CD4-positive, alpha-beta T cell treated with Interleukin-17A for 4 hours (primary cell): ENCODE measurements at places on chromosomes 1 and 21.

DNA sequence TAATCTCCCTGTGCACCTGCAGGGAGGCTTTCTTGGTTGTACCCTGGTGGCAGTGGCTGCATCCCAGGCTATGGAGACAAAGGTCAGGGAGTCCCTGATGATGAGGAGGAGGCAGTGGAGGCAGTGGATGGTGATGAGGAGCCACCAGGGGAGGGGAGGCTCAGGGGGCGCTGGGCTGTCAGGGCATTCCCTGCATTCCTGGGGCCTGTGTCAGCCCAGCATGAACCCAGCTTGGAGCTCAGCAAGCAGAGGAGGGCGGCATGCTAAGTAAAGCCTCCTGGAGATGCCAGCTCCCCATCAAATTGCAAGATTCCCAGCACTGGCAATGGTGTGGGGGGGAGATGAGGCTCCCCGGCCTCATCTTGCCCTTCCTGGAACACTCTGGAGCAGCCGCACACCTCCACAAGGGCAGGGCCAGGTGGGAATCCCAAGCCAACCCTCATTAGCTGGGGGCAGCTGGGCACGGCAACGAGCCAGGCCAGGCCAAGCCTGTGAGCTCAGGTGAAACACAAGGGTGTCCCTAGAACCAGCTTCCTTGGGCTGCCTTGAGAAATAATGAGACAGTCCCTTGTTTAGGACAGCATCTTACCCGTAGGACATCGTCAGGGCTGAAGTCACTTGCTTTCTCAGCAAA lies 469.5 kb downstream of the MATN1 start:
- DNase-seq, result no peak

- peak; percentile 33 for DNase-seq
These were observed at the start of gene ROR1 for GRCh38 chr1:63773815-63774616. ROR1 (plus strand) TSS chr1:63774017.

DNA sequence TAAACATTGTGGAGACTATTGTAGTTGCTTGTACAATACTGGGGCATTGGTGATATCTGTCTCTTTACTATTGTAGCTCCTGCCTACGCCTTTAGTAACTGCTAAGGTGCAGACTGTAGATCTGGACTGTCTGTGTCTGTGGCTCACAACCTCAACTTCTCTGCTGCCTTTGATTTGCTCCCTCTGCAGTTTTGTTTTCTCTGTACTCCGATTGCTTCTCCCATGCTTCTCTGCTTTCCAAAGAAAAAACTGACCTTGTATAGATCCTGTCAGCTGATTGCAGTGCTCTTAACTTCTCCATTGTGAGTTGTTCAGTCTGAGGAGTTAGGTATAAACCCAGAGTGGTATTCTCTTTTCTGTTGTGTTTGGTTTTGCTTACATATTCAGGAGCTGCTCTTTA lies 15.3 kb downstream of the MAGI3 start:
- no peak for DNase-seq

DNA sequence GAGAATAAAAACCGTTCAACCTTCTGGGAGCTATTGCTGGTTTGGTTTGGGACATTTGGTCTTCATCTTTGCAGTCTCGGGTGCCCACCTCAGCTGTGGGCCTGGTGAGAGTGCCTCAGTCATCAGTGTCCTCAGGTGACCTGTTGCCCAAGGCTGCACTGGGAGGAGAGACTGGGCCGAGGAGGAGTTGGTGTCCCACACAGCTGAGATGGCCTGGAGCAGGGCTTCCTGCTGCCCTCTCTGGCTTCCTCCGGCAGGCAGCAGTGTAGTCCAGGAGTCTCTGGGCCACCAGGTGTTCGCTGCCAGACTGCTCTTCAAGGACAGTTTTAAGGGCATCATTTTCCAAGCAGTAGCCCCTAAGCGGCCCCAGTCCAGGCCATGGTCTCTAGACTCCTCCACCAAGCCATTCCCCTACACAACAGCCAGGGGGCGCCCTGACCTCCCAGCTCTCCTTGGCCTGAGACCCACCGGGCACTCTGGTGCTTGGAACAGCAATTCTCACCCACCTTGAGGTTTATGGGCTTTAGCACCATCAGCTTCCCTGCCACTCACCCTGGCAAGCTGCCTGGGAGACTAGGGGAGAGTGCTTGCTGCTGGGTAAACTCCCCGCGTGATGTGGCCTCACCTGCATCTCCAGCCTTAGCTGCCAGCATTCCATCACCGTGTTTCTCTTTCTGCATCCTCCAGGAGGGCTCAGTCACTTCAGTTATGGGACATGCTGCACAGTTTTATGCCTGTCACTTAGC lies 9.1 kb upstream of the SYTL1 start:
- peak; percentile 75 for DNase-seq

GRCh38 chr1:57986432-57986831 lies 560.1 kb downstream of the OMA1 start:
- DNase-seq, result no peak

DNA sequence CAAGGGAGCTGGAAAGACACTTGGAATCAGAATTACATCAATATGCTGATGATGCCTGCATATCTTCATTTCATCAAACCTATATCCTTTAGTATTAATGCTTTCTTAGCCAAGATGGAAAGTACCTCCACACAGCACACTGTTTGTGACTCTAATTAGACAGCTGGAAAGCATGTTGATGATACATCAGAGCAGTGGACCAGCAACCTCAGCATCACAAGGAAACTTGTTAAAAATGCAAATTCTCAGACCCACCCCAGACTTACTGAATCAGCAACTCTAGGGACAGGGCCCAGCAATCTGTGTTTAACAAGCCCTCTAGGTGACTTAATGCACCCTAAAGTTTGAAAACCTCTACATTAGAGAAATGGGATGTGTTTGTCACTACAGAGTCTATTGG lies 332.1 kb downstream of the DPYD start:
- no peak for DNase-seq

GRCh38 chr21:34630536-34631143 lies 15.7 kb upstream of the RCAN1 start:
- peak; percentile 38 for DNase-seq

DNA sequence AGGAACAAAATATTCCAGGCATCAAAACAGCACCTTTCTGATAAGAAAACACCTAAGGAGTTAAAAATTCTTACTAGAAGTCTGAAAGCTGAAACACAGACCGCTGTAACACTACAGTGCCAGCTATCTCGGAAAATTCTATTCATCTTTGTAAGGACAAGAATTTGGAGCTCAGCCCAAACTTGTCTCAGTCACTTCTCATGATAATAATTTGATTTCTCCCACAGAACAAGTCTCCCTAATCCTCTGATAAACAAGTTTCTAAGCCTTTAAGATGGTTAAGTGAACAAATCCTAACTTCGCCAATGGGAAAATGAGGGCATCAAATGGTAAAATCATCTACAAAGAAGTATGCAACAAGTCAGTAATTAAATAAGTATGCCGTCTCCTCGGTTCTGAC lies 59.9 kb downstream of the SIPA1L2 start:
- no peak for DNase-seq

DNA sequence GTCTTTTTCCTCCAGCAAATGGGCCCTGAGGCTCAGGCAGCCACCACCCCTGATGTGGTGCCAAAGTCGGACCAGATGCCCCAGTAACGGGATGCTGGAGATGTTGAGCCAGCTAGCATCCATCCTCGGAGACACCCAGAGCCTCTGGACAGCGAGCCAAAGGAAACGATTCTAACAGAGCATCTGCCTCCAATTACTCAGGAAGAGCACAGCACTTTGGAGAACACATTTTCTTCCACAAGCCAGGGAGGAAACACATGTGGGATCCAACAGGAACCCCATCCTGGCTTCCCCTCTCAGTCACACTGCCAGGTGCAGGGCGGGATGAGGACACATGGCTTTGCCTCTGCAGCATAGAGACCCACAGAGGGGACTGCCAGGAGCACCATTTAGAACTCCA lies 44.9 kb downstream of the C1orf198 start:
- DNase-seq, result no peak

DNA sequence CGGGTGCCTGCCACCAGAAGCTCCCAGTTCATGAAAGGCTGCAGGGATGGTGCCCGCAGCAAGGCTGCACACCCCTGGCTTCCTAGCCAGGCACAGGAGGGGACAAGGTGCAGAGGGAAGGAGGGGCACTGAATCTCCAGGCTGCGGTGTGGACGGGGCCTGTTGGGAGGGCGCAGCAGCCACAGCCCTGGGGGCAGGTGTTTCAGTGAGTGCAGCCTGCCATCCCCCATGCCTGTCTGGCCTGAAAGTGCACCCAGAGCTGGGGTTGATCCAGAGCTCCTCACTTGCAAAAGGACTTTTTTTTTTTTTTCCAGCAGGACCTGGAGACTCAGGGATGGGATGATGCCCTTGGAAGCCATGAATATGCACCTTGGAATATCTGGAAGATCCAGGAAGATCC lies 153.7 kb upstream of the C1orf174 start:
- DNase-seq, result no peak

- no peak for DNase-seq
These were observed 2.4 kb downstream of the RCAN1 start for GRCh38 chr21:34612557-34612956.

GRCh38 chr1:15249081-15249480 lies 2.1 kb downstream of the FHAD1 start:
- DNase-seq, result peak; percentile 24

GRCh38 chr1:214106375-214106774 lies 118.6 kb downstream of the PROX1 start:
- no peak for DNase-seq

- no peak for DNase-seq
These were observed 123.9 kb upstream of the PPP2R5A start for GRCh38 chr1:212161231-212161781.

- peak; percentile 28 for DNase-seq
These were observed 5.3 kb upstream of the PFKL start for GRCh38 chr21:44294391-44295162.

DNA sequence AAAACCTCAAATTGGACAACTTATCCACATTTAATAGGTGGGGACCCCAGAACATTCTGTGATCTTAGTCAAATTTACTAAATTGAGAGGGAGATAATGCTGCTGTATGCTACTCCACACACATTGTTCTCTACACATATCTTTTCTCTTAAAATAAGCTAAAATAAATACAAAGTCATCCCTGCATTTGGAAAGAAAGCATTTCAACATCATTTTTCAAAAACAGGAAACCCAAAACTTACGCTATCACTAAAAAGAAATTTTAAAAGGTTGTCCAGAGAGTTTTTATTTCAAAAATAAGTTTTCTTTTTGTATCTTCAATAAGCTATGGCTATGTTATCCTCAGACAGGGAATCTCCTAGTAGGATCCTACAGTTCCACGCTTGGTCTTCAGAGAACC lies 19.5 kb upstream of the OR6N2 start:
- DNase-seq, result no peak

DNA sequence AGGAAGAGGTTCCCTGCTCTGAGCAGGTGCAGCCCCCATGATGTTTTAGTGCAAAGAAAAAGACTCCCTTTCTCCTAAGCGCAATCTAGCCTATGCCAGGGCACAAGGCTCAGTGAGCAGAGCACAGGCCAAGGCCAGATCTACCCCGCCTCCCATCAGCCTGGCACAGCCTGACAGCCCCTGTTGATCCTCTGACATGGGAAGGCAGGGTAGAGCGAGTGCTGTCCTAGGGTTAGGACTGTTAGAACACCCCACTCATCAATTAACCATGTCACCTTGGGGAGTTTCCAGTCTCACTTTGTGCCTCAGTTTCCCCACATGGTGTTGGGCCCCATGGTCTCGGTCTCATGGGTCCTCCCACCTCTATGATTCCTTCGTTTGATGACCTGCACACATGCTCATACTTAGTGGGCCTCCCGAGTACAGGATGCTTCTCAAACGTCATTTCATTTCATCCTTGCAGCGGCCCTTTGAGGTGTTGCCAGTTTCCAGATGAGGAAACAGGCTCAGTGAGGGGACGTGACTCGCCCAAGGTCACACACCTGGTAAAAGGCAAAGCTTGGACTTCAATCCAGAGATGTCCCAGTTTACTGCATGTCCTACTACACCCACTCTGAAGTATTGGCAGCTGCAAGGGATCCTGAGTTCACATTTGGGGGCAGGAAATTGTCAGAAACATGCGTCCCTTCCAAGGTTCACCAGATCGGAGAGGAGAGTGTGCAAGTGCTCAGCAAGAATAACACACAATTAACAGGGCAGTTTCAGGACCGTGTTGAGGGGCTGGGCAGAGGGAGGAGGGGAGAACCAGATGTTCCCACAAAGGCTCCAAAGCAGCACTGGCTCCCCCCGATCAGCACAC lies 213.3 kb downstream of the TRABD2B start:
- DNase-seq, result no peak

GRCh38 chr1:22816803-22817202 lies 106.2 kb downstream of the EPHB2 start:
- no peak for DNase-seq

DNA sequence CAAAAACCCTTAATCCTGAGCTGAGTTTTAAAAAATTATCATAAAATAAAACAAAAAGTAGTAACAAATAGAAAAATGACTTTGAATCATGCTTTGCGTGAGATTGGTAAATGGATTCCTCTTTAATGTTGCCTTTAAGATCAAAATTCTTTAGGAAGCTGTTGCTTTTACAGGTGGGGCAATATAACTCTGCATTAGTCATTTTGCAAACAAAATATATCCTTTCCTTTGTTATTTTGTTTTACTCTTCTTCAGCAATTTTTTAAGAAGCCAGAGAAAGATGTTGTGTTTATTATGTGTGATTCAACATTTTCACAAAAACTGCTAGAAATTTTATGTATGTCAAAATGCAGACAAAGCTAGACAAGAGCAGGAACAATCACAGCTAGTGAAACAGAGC lies 50.0 kb downstream of the MARK1 start:
- no peak for DNase-seq

- no peak for DNase-seq
These were observed 4.3 kb downstream of the SERTAD4 start for GRCh38 chr1:210236840-210237409.

DNA sequence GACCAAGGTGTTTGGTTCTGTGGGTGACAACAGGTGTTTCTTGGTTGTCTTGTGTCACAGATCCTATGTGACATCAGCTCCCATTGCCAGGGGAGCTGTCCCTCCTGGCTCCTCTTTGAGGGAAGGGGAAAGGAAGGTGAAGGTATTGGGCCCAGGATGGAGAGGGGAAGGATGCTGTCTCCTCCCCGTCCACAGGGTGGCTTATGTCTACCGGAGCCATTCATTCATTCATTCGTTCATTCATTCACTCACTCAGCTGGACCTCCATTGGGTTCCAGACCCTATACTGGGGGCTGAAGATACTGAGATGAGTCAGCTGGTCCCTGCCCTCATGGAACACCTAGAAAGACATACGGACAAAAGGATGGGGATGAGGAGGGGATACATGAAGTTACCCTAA lies 38.9 kb downstream of the EPHB2 start:
- no peak for DNase-seq

- no peak for DNase-seq
These were observed 15.0 kb upstream of the FCAMR start for GRCh38 chr1:206985162-206985749.

- DNase-seq, result no peak
These were observed 427 bp downstream of the WNT3A start for GRCh38 chr1:228007049-228007800.

GRCh38 chr21:29154270-29154669 lies 23.8 kb downstream of the MAP3K7CL start:
- no peak for DNase-seq

GRCh38 chr1:90317628-90318027 lies 322.7 kb downstream of the ZNF326 start:
- no peak for DNase-seq
